ENCODE measurements at places on chromosomes 3 and 15.

DNA sequence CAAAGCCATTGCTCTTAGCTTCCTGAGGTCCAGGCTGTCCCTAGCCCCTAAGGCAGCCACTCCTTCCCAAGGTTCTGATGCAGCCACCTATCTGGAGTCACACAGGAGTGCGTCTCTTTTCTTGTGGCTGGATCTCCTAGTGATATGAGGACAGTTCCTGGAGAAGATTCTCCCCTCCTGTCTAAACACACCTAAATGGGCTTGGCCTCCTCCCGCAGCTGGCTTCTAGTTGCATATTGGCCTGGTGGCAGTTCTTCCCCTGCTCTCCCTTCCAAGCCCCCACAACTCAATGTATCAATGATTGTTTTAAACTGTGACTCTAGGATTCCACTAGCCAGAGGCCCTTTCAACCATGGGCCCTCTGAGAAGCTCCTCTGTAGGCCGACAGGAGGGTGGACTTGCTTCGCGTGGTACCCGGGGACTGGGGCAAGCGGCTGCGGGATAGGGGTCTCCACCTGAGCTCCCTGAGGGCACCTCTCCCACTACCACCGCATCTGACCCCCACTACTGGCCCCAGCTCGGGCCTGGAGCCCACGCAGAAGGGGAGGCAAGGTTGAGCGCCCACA, 1.4 kb downstream of the ITGA11 start:
- no peak for DNase-seq

DNA sequence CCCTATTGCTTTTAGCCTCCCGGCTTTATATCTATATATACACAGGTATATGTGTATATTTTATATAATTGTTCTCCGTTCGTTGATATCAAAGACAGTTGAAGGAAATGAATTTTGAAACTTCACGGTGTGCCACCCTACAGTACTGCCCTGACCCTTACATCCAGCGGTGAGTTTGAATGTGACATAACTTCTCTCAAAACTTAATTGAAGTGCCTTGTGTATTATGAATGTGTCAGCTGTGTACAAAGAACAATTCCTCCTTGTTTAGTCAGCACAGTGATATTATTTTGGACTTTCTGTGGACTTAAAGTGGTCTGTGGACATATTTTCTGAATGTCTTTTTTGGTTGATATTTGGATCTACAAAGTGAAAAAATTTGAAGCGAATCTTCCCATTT, 220 bp downstream of the TP63 start:
- no peak for DNase-seq

DNA sequence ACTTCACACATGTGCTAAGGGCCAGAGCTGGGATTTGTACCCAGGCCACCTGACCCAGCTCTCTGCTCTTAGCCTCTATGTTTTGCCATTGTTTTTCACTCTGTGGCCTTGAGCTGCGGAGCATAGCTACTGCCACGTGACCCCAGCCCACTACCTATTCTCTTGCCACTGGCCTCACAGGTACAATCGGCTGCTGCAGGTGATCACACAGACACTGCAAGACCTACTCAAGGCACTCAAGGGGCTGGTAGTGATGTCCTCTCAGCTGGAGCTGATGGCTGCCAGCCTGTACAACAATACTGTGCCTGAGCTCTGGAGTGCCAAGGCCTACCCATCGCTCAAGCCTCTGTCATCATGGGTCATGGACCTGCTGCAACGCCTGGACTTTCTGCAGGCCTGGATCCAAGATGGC, 46.2 kb downstream of the SEMA3G start:
- DNase-seq, result no peak

DNA sequence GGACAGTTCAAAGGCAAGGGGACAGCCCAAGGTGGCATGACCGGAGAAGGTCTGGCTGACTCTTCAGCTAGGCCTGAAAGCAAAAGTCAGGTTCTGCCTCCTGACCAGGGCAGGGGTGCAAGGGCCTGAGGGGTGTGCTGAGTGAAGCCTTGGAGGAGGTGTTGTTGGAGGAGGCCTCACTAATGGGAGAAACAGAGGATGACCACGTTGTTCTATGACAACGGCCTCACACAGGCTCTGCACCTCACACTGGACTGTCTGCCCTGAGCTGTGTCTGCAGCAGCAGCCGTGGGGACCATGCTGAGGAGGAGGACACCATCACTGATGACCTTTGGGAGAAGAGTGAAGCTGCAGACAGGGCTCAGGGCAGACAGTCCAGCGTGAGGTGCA, 116.9 kb upstream of the ABHD17C start:
- no peak for DNase-seq
